ENCODE measurements at places on chromosomes 6 and 20.

DNA sequence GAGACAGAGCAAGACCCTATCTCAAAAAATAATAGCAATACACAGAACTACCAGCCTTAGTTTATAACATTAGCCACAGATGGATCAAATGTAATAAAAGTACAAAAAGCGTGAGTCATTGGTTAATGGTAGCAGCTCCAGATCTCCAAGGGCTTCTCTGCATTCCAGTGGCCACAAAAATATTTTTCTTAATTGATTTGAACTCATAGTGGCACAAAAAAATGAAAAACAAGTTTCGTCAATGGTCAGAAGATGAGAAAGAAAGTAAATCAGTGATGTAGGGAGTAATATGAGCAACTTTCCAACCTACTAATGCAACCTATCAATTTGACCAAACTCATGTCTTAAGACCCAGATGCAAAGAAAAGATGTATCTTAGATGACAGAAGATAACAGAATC, 79.6 kb downstream of the CEP57L1 start:
- DNase-seq, result no peak

DNA sequence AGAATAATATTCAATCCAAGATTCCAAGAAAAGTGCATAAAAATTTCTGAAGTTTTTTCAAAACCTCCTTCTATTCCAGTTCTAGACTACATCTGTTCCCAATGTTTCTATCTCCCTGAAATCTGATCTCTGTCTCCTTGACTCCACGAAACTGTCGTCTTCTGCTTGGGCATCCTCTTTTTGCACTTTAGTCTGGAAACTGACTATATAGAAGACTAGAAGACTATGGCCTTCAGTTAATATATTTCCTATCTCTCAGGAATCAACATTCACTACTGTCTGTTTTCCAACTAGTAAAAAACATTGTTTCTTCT, 745.4 kb upstream of the ADGRB3 start:
- DNase-seq, result no peak

DNA sequence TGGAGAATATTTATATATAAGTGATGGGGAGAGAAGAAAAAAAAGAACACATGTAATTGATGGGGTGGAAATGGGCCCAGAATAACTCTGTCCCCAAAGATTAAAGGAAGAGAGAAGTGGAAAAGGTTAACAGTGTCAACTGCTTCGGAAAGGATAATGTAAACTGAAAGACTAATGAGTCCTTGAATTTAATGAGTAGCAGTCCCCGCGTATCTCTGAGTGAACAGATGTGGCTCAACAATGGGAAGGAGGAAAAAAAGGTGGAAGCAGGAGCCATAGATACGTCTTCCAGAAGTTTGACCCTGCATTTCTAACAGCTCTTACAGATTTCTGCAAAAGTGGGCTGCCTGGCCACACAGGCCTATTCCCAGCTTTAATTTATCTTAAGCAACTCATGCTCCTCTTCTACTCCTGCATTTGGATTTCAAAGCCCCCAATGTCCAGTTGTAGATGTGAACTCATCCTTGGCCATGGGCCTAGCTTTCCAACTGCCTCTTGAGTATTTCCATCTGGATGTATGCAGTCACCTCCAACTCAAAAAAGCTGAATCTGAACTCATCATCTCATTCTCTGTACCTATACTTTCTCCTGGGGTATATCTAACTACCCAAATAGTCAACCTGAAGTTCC, 61.3 kb downstream of the DST start:
- no peak for DNase-seq

DNA sequence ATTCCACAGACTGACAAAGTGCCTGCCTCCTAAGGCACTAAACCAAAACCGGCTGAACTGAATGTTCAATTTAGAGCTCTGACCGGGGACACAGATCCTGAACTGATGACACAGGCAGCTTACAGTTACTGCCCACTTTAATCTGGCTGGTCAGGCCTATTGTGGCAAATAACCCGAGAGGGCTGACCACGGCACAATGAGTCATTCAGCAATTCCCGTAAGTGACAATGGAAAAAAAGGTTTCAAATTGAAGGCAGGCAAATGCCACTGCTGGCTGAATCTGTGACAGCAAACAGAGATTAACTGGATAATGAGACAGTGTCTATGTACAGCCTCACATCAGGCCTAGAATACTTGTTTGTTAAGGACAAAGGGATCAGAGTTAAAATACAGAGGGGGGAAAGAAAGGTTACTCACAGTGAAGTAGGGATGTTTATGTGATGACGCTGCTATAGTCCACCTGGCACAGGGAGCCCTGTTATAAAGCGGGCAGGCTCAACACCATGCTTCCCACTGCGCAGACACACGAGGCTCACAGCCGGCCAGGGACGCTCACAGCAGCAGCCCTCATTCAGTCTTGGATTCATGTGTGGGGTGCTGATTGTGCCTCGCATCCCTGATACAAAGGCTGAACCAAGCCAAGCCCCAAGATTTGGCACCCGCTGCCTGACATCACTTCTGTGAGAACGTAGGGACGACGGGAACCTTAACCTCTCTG, 54.4 kb downstream of the RTN4IP1 start:
- no peak for DNase-seq

GRCh38 chr6:20408851-20409250, 7.2 kb downstream of the E2F3 start:
- no peak for DNase-seq

DNA sequence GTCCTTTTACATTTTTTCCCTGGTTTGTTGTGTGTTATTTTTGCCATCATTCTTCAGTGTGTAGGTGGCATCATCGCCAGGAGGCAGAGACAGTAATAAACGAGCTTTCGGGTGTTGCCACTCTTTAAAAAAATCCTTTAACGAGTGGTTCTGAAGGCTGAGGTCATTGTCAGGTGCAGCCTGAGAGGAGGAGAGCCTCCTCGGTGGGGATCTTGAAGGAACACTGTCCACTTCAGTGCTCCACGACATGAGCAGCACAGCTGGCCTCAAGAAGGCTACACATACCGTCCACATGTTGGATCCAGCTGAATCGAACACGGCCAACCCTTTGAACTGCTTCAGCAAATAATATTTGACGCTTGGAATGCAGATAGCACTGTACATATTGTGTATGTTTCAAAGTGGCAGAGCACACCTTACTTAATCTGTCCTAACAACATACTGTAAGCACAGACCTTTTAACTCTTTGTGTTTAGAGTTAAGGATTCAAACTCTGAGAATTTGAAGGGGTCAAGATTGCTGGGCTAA, 48.0 kb upstream of the FOXQ1 start:
- no peak for DNase-seq

DNA sequence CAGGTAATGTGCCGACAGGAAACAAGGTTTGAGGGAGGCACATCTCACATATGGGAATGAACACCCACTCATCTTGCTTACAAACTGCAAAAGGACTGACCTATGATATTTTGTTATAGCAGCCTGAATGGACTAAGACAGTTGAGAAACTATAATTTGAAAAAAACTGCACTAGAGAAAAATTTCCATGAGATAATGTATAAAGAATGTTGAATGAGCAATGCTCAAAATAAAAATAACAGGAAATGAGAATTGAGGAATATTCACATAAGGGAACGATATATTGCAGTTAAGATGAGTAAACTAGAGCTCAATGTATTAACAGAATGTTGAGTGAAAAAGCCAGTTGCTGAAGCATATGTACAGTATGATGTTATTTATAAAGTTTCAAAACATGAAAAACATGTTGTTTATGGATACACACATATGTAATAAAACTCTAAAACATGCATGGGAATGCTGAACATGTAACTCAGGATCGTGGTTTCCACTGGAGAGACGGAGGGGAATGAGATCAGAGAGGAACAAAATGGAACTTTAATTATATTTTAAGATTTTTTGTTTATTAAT, 6.3 kb upstream of the TBC1D22B start:
- DNase-seq, result no peak
